Uterine smooth muscle cell (primary cell): ENCODE measurements at places on chromosomes 3 and 15. TPM values are rescaled to one million over a fixed set of nuclear protein-coding genes. Genes with fewer than 3 reads are reported as not detected.

Gene MCTP2
- 2.2 and 4.1 TPM in 2 replicates for total RNA-seq

Gene CCR5
- 0.11 TPM in 1 of 2 replicates, not detected in the other for total RNA-seq

Gene UBAP1L
- 1.3 and 1.7 TPM in 2 replicates for total RNA-seq

Gene RMDN3
- total RNA-seq, result 19.7 and 20.9 TPM in 2 replicates

Gene CHST2
- 13.0 and 15.4 TPM in 2 replicates for total RNA-seq

Gene FGF12
- total RNA-seq, result under 0.01 and 0.22 TPM in 2 replicates

Gene FLNB
- 153 and 224 TPM in 2 replicates for total RNA-seq

Gene XRN1
- 43.1 and 44.4 TPM in 2 replicates for total RNA-seq

Gene SELENOT
- 149 and 263 TPM in 2 replicates for total RNA-seq

Gene RIOX2
- total RNA-seq, result 31.3 and 38.2 TPM in 2 replicates

Gene GHRL
- total RNA-seq, result 0.25 TPM in 1 of 2 replicates, not detected in the other

Gene LRRC2
- total RNA-seq, result 1.9 and 7.4 TPM in 2 replicates

Gene IFT122
- total RNA-seq, result 26.0 and 34.0 TPM in 2 replicates
